ENCODE measurements at places on chromosomes 2 and 18.

- DNase-seq, result no peak
Observed at GRCh38 chr2:3872451-3872850, 169.1 kb downstream of the DCDC2C start.

DNA sequence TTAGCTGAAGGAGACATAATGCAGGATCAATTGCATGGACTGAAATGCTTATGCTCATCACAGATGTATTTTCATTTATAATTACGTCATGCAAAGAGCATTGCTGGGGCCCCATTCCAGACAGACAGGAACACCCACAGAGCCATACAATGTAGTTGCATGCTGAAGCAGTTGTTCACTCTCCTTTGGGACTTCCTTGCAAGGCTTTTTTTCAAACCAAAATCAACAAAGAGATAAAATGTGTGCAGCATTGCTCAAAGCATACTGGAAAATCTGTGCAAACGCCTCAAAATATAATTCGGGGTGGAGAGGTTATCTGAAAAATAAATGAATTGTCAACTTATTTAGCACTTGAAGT lies 463.2 kb downstream of the CDH2 start:
- no peak for DNase-seq

DNA sequence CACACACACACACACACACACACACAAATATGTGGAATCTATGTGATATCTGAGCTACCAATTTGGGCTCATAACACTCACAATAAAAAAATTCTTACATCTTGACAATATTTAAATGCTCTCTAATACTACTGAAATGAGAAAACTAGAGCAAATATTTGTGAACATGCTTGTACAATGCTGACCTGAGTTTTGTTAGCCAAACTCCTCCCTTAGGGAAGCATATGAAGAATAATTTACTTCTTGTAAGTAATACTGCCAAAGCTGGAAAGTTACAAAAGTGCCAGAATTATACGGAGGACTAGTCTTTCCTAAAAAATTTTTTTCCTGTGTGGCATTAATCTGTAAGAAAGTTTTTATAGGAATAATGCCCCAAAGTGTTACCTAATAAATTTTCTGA lies 18.5 kb downstream of the MBD2 start:
- no peak for DNase-seq

DNA sequence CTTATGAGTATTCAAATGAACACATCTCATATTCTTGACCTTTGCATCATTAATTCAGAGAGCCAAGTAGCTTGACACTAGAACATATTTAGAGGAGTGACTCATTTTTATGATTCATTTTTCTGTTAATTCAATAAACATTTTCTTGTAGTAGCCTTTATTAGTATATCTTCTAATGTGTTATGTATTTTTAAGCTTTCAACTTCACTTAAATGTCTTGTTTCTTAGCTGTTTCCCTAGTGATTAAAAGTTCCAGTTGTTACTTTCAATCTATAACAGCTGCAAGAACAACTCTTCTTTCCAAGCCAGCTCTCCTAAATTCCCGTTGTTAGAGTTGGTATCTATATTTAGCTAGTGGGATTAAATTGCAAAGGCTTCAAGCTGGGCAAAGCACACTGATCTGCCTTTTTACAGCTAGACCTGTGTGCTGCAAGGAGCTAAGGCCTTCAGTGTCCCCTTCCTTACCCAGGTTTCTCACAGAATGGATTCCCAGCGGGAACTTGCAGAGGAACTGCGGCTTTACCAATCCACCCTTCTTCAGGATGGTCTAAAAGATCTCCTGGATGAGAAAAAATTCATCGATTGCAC lies at the start of gene KLHL41:
Gene KLHL41, plus strand, starts transcription at position 405 of the 588 bp plus-strand sequence. Its CDS starts 77 bp downstream, at position 482.
- DNase-seq, result no peak

DNA sequence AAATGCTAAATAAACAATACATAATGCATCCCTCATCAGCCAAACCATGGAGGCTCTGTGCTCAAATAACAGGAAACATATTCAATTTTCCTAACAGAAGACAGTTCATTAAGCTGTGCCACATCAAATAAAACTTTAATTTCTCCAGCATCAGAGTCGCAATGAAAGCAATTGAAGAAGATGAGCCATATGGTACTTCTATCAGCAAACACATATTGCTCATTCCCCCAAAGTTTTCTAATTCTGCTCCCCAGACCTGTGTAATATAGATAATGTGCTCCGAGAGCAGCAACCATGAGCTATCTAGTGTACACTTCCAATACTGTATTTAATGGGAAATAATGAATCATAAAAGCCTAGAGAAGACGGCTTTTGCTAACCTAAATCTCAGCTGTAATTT lies 263.2 kb downstream of the MEIS1 start:
- no peak for DNase-seq

- DNase-seq, result no peak
Observed at GRCh38 chr2:68018727-68019126, 44.1 kb downstream of the C1D start.

- DNase-seq, result no peak
Observed at GRCh38 chr2:27954771-27955383, 64.3 kb downstream of the BABAM2 start.
